Fibroblast of upper back skin (primary cell): ENCODE measurements at places on chromosomes 13 and 19.
A peak's percentile ranks its signal among the peaks of the same experiment; 100 is the strongest.

GRCh38 chr19:37975596-37976515, 68.8 kb downstream of the SIPA1L3 start:
- no peak for DNase-seq

- DNase-seq = no peak
Measured at GRCh38 chr13:19781526-19781925, 1.2 kb downstream of the PSPC1 start.

GRCh38 chr13:49649963-49650312, 21.6 kb downstream of the ARL11 start:
- no peak for DNase-seq

- no peak for DNase-seq
Measured at GRCh38 chr13:46953331-46953730, 56.5 kb upstream of the HTR2A start.

- DNase-seq = peak; percentile 63
Measured at GRCh38 chr19:55368701-55369563, 1.3 kb downstream of the IL11 start.

DNA sequence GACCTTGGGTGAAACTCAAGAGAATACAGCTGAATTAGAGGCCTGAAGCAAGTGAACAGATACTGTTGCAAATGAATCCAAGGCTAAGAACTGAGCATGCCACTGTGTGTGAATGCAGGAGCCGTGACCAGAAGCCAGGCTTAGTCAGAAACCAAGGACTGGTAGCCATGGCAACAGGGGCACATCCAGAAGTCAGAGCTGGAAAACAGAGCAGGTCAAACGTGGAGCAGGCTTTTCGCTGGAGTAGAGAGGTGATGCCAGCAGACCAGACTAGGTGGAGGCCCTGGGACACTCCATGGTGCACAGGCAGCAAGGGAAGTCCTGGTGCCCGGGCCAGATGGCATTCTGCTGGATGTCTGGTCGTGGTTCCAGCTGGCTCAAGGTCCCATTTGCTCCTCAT, 564.1 kb downstream of the PCDH9 start:
- peak; percentile 79 for DNase-seq

- DNase-seq = no peak
Measured at GRCh38 chr19:3547767-3548282, 8.9 kb downstream of the TEKTIP1 start.

DNA sequence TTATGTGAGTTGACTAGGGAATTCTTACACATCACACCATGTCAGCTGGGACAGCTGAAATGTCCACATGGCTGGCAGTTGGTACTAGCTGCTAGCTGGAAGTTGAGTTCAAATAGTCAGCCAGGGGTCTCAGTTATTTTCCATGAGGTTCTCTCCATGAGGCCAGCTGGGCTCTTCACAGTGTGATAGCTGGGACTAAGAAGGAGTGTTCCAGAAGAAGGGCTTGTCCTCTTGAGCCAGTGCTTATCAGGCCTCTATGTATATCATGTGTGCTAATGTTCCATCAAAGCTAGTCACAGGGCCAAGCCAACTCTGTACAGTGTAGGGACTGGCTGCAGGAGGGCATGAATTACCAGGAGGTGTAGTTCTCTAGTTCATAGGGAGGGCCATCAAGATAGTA, 11.8 kb downstream of the USPL1 start:
- DNase-seq = no peak

- DNase-seq = peak; percentile 93
Measured at GRCh38 chr13:110403315-110403714, 96.2 kb downstream of the COL4A2 start.

GRCh38 chr13:60164234-60164889, 634 bp upstream of the DIAPH3 start:
- peak; percentile 23 for DNase-seq

DNA sequence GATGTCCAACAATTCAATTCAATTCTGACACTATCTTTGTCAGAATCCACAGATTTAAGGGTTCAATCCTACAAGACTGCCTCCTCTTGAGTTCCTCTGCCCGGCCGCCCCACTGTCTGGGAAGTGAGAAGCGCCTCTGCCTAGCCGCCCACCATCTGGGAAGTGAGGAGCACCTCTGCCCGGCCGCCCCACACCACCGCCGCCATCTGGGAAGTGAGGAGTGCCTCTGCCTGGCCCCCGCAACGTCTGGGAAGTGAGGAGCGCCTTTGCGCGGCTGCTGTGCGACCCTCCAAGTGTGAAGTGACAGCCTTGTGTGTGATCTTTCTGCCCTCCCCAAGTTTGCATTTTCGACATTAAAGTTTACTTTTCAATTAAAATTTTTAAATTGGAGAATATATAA, 6.0 kb downstream of the ZNF614 start:
- no peak for DNase-seq

- DNase-seq = peak; percentile 1
Measured at GRCh38 chr13:71979616-71980015, 112.6 kb upstream of the DACH1 start.

GRCh38 chr19:29395734-29396414, 129.9 kb upstream of the VSTM2B start:
- DNase-seq = no peak

DNA sequence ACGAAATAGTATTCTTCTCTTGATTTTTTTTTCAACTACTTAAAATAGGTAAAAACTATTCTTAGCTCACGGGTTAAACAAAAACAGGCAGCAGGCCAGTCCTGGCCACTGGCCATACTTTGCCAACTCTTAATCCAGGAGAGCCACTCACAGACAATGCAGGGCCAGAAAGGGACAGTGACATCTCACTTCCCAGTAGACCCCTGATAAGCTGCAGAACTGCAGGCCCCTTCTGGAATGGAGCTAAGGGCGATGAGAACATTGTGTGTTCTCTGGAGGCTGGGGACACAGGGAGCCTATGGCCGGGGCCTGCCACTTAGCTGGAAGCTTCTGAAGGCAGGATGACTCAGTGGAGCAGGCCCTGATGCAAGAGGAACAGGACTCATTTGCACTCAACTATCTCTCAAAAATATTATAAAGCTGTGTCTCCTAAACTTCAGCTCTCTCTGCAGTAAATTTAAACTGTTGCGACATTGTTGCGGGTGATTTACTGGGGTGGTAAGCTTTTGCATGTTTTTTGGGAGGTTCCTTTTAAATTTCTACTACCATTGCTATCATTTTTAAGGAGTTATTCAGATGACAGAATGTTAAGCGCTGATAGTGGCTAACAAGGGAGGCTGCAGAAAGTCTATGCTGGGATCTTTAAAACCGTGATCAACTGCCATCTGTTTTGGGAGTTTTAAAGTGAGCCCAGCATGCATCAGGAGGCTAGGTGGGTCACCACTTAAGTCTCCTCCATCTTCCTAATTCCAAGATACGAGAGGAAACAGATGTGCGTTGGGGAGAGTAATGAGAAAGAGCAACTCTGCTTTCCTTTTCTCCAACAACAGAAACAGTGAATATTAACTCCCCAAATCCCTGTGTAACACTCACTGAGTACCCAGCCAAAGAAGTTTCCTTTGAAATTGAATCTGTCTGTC, 33.2 kb upstream of the KATNAL1 start:
- DNase-seq = peak; percentile 95

DNA sequence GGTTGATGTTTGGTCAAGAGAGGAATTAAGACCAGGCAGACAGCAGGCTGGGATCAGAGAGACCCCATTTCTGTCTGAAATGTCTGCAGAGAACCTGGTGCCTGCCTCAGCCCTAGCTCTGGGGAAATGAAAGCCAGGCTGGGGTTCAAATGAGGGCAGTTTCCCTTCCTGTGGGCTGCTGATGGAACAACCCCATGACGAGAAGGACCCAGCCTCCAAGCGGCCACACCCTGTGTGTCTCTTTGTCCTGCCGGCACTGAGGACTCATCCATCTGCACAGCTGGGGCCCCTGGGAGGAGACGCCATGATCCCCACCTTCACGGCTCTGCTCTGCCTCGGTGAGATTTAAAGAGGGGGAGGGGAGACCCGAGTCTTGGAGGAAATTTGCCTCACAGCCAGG, at the start of gene LILRB4:
Gene LILRB4, plus strand, starts transcription at position 256 of the 400 bp plus-strand sequence. Its CDS starts 49 bp downstream, at position 305.
- no peak for DNase-seq

GRCh38 chr19:51019544-51019925, at the start of gene KLK10:
KLK10 (minus strand) TSS chr19:51019709; CDS start chr19:51019130, 579 bp downstream.
- no peak for DNase-seq

DNA sequence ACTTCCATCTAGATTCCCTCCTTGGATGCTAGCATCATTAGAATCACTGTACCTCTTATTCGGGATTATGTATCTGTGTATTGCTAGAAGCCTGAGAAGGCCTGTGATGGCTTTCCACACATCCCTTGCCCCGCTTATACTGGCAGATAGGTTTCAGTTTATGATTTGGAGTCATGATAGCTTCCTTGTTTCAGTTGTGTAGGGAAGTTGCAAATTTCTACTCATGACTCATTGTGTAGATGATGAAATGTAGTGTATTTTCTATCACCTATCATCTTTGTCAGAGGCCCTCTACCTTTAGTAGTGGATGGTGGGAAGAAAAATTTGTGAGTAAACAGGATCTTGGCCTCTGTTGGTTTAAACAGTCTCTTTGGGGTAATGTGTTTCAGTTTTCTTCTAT, 165.2 kb downstream of the GGACT start:
- peak; percentile 34 for DNase-seq

DNA sequence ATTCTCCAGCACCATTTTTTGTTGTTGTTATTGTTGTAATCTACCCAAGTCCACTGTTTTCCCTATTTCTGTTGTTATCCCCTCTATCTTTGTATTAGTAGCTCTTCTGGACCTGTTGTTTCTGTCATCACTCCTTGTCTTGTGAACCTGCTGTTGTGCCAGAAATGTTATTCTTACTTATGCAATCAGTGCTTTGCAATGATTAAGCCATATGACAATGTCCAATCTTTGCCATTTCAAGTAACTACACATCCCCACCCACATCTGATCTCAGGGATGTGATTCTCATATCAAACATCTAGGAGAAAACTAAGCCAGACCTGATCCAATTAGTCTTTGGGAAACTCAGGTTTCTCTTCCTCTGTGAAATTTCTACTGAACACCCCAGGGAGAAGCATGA, 472.6 kb upstream of the KLHL1 start:
- DNase-seq = no peak

DNA sequence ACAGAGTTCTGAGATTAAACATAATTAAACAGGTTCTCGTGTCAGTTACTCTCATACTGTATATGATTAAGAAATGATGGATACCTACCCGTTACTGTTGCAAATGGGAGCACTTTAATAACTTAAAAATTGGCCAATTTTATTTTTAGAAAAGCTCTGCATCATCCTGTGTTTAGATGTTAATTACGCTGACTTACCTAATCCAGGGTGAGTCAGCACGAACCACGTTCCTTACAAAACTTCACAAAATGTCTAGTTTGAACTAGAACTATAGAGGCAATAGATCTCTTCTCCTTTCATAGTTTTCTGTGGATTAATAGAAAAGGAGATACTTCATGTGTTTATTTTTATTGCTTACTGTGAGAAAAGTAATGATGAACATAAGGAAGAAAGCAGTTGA, 363.9 kb downstream of the MYO16 start:
- DNase-seq = peak; percentile 20

DNA sequence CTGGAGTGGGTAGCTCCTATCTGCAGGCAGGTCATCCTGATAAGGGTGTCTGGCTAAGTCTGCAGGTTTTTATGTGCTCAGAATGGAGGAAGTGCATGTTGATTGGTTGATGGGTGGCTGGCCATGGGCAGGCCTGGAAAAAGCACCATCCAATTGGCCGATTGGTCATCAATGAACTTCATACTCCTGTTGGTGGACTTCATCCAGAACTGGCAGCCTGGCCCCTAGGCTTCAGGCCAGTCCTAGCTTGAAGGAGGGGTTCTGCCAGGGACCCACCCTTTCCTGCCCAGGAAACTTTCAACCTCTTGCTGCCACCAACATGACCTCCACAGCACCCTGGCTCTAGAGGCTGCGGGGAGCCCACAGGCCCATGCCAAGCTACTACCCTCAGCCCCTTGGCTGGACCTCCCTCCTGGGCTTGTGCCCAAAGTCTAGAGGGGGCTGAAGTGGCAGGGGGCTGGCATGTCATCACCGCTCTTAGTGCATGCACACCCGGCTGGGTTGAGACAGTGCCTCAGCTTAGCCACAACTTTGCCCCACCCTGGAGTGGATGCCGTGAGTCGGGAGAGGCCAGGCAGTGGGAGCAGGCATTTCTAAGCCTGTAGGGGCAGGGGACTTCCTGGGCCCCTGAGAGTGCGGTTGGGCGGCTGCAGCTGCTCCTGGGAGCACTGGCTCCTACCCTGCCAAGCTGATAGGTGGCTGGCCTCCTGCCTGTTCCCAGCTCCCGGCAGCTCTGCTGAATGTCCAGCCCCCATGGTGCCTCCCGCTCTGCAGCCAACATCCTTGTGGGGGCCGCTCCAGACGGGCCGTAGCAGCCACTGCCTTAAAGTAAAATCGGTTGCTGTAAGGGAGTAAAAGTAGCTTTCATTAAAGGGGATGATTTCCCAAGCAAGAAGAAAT, 13.2 kb downstream of the DNAJC15 start:
- no peak for DNase-seq

DNA sequence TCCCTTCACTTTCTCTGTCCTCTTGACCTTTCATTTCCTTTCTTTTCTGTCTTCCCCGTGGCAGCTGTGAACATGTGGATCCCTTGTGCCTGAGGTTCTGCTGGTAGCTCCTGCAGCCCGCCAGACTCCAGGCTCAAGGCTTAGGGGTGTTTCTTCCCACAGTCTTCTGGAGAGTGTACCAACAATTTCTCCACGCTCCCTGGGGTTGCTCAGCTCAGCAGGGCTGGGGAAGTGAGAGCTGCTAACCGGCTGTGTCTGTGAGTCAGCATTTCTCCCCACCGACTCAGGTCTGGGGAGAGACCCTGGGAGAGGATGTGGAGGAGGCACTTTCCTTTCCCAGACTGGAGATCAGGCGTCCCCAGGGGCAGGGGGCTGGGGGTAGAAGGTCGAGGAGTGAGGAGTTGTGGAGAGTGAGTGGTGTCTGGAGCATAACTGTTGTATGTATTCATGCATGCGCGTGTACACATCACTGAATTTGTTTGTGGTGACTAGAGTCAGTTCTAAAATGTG, 193.6 kb downstream of the KCNRG start:
- peak; percentile 97 for DNase-seq

- no peak for DNase-seq
Measured at GRCh38 chr13:26878438-26878837, 117.9 kb upstream of the GPR12 start.

DNA sequence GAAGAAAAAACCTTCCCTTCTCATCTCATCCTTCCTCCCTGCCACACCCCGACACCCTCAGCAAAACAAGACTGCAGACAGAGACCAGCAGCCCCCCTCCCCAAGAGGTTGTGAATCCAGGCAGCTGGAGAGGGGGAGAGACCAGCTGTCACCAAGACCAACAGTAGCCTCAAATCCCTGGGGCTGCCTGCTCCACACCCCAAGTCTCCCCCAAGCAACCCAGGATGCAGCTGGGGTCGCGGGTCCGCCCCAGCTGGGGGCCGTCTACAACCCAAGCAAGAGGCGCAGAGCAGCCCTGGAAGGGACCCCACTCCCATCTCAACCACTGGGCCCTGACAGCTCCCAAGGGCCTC, 7.1 kb downstream of the KLF16 start:
- DNase-seq = no peak
